ENCODE measurements at places on chromosomes 2 and 18.

GRCh38 chr2:235238537-235238936 is 255.3 kb upstream of the AGAP1 start:
- no peak for DNase-seq

- no peak for DNase-seq
Observed at GRCh38 chr18:75041586-75041985, 167.4 kb downstream of the PTGR3 start.

DNA sequence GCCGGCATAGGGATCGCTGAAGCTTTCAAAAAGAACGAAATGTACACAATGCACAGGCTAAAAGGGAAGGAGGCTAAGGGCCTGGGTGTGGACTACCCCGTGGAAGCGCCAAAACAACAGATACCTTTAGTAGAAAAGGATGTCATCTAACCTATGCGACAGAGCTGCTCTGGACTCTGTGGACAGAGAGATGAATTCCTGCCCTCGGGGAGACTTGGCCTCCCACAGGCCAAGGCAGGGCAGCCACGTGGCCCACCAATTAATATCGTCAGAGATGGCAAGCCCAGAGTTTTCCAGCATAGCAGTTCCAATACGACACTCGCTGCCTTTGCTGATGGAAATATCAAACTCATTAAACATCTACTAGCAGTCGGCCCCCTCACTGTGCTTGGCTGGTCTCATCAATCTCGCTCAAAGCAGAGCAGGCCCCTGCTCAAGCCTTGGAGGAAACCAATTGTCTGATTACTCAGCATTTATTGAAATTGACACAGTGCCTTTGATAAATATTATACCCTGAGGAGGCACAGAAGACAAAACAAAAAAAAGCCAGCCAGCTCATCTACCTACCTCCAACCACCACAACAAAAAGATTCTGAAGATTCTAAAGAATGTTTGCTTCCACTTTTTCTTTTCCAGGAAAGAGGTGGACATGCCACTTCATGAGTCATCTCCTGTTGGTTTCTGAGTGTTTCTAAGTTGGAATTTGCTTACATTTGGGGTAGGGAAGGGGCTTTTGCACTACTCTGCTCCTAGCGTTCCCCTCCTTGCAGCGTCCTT is 79.0 kb upstream of the ACAA2 start:
- DNase-seq = no peak

GRCh38 chr18:37309059-37309458 is 256.5 kb downstream of the CELF4 start:
- DNase-seq = no peak

GRCh38 chr2:225309516-225309915 is 90.0 kb upstream of the NYAP2 start:
- DNase-seq = no peak

GRCh38 chr2:177759443-177759842 is 313.1 kb downstream of the PDE11A start:
- no peak for DNase-seq

Data from stimulated activated CD4-positive, alpha-beta T cell treated with anti-CD3 and anti-CD28 coated beads, Interleukin-4, amount 100 ng/mL, for 1 hour (primary cell).